Fibroblast of skin of left quadriceps (primary cell): ENCODE measurements at places on chromosomes 1 and 21.
A peak's percentile ranks its signal among the peaks of the same experiment; 100 is the strongest.

GRCh38 chr1:1118011-1118875 lies 2.4 kb upstream of the C1orf159 start:
- no peak for DNase-seq

DNA sequence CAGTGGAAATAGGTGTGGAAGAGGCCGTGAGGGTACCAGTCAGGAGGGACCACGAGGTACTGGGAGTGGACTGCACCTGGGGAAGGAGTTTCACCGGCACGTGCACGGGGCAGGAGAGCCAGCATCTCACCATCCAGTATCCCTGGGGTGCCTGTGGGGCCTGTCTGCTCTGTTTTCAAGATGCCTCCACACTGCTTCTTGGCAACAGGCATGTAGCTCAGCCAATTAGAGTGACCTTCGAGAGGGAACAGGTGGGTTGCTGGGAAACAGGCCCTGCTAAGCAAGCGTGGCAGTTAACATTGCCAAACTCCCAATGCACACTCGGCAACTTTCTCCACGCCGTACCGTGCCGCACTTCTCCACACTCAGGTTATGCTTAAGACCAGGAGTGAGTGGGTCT lies 17.7 kb downstream of the KCNC4 start:
- DNase-seq, result no peak

- DNase-seq, result no peak
Measured at GRCh38 chr1:193281894-193282293, 95.5 kb upstream of the B3GALT2 start.

DNA sequence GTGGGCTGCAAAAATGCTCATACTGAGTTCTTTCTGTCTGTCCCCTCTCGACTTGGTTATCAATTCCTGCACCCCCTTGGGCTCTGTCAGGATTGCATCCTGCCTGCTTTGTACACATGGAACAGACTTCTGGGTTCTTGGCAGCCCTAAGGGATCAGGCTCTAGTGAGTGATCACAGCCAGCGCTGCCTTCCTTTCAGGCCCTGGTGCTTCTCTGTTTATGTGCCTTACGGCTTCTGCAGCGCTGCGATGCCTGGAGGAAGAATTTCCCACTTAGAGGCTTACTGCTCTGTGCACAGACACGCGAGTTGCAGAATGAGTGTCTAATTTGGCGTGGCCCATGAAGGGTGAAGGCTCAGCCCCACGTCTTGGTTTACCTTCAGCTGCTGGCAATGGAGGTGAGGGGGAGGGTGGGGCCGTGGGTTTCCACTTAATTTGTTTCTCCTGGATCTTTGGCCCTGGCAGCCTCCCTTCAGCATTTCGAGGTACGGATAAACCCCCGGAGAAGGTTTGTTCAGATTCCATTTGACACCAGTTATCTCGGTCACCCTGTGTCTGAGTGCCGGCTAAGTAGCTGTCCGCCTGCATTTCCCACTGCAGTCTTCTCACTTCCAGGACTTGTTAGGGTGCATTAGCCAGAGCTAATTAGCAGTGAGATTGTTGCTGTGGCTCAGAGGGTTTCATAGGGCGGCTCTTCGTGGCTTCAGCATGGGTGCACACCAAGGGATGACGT lies 227.3 kb downstream of the DYRK1A start:
- no peak for DNase-seq

GRCh38 chr1:76238094-76238628 lies 163.6 kb downstream of the ST6GALNAC3 start:
- DNase-seq, result peak; percentile 44

DNA sequence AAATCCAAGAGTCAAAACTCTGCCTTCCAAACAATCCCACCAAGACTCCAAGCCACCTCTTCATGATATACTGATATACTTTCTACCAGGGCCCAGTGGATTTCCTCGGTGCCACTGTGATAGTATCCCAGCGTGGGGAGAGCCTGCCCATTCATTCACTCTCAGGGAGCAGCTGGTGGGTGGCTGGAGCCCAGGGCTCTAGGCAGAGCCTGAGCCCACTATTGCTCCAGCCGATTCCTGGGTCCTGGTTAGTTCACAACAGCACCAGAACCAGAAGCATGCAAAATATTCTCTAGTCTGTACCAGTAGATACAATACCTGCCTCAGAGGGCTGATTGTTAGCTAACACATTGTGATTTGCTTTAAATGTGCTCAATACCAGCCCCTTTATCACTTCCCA lies 831 bp downstream of the CSRP1 start:
- DNase-seq, result no peak

DNA sequence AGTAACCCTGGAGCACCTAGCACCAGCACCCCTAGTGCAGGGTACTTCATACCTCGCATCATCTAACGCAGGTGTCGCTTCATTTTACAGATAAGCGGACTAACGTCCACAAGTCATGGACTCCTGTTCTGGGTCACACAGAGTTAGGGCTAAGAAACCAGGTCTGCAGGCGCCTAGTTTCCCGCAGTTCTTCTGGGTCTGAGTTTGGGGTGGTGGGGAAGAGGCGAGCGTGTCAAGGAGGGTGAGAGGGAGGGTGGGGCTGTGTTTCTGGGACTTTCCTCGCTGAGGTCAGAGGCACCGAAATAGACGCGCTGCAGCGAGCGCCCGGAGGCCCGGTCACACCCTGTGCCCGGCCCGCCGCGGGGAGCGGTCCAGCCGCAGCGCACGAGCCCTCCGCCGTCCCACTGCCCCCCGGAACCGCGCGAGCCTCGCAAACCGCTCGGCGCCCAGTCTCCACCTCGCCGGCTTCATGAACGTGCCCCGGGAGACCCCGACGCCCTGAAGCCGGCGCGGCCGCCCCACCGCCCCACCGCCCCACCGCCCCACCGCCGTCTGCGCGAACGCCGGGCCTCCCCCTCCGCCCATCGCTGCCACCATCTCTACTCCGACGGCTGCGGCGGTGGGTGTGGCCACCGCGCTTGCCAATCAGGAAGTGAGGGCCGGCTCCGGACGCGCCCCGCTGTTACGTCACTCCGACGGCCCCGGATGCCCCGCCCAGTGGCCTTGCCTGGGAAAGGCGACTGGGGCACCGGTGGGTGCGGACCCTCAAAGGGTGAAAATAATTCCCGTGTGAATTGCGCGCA lies 12.3 kb downstream of the IFI6 start:
- DNase-seq, result peak; percentile 62

DNA sequence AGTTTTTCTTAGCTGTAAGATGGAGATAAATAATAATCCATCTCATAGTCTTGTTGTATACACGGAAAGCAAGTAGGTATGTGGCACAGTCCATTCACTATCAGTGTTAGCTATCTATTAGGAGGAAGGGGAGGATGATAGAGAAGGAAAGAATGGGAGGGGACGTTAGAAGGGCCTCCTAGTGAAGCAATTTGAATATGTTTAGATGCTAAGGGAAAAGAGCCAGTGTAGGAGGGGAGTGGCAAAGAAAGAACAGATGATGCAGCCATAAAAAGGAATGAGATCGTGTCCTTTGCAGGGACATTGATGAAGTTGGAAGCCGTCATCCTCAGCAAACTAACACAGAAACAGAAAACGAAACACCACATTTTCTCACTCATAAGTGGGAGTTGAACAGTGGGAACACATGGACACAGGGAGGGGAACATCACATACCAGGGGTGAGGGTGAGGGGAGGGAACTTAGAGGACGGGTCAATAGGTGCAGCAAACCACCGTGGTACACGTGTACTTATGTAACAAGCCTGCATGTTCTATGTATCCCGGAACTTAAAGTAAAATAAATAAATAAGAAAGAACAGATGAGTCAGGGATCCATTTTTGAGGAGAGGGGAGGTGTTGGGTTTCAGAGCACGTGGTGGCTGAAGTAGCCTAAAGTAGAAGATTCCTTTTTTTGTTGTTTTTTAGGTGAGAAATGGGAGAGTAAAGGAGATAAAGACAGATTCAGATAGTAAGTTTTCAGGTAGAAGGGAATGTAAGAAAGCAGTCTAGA lies 124.1 kb downstream of the POU2F1 start:
- DNase-seq, result no peak

- DNase-seq, result no peak
Measured at GRCh38 chr21:45319461-45320211, 31.9 kb upstream of the POFUT2 start.

GRCh38 chr1:27399251-27400025 lies 7.0 kb downstream of the GPR3 start:
- DNase-seq, result no peak

- no peak for DNase-seq
Measured at GRCh38 chr21:17671733-17672132, 59.0 kb upstream of the BTG3 start.

GRCh38 chr1:94339206-94339927 lies 78.8 kb upstream of the ABCD3 start:
- no peak for DNase-seq

- no peak for DNase-seq
Measured at GRCh38 chr1:25661043-25661815, 44.6 kb downstream of the MAN1C1 start.

- DNase-seq, result no peak
Measured at GRCh38 chr1:71792264-71792663, 490.1 kb downstream of the NEGR1 start.

DNA sequence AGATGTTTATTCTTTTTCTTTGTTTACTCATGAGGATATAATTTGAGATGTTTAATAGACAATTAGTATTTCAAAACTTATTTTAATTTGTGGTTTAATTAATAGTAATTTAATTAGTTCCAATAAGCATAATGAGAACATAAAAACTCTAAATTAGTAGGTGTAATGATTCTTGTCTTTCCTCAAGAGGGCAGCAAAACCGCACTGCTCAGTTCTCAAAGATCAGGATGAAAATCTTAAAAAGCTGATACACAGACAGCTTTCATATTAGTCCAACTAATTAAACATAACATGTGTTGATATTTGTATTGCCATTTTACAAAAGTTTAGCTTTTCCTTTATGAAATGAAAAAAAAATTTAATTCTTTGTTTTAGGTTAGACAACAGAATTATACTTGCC lies 106.7 kb upstream of the C21orf91 start:
- no peak for DNase-seq

- DNase-seq, result no peak
Measured at GRCh38 chr1:233859446-233859845, 45.0 kb upstream of the SLC35F3 start.
